H1 (cell line): ENCODE measurements at places on chromosomes 16 and 17. TPM values are rescaled to one million over a fixed set of nuclear protein-coding genes. Genes with fewer than 3 reads are reported as not detected.
A peak's percentile ranks its signal among the peaks of the same experiment; 100 is the strongest.

DNA sequence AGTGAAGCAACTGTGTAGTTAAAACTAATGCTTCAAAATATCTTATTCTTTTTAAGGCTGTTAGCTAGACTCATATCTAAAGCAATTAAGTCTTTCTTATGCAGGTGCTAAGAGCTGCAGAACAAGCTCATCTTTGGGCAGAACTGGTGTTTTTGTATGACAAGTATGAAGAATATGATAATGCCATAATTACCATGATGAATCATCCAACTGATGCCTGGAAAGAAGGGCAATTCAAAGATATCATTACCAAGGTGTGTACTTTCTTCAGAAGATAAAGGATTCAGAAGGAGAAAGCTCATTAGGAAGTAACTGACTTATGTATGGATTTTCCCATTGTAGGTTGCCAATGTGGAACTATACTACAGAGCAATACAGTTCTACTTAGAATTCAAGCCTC lies 23.9 kb downstream of the PTRH2 start:
- no peak overlapping the region for H3K4me3 ChIP-seq
- H3K36me3 ChIP-seq, result peaks cover 98% of the 10 kb centered on the region
- H3K4me1 ChIP-seq, result no peaks in the 10 kb centered on the region
- DNase-seq, result no peak
- H3K27ac ChIP-seq, result no peak overlapping the region
- no peaks in the 10 kb centered on the region for H3K27me3 ChIP-seq

Gene G6PC1
- not detected in 2 replicates for total RNA-seq

DNA sequence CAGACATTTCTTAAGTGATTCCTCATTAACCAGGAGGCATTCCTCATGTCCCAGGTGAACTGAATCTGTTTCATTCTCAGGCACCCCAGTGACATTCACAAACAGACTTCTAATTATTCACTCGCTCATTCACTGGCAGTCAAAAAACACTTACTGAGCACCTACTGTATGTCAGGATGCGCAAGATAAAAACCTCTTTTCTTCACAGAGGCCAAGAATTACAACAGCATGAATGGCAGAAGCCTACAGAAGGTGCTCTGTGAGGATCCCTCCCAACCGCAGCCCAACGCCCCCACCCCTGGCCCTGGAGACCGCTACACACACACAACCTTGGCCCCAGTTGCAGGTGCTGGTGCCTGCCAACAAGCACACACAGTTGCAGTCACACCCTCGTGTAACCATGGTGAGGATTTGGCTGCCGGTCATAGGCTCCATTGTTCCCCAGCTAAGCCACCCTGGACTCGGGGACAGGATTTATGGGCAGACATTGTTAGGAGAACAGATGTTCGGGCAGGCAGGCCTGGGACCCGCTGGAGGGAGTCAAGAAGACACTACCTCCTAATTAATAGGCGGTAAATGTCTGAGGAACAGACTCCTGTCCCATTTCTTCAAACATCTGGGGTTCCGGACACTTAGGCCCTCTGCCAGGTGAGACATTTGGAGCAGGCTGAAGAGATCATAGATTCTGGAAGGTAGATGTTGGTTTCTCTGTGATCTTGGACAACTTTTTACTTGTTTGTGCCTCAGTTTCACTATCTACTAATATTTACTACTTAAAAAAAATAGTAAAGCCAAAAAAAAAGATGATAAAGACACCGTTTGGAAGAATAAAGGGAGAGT lies 43.2 kb downstream of the CUEDC1 start:
- no peak overlapping the region for H3K4me3 ChIP-seq
- H3K27me3 ChIP-seq, result no peaks in the 10 kb centered on the region
- H3K4me1 ChIP-seq, result peaks cover 33% of the 10 kb centered on the region
- no peak for DNase-seq
- no peaks in the 10 kb centered on the region for H3K36me3 ChIP-seq

Gene PROCA1
- total RNA-seq, result 17.8 and 21.2 TPM in 2 replicates

DNA sequence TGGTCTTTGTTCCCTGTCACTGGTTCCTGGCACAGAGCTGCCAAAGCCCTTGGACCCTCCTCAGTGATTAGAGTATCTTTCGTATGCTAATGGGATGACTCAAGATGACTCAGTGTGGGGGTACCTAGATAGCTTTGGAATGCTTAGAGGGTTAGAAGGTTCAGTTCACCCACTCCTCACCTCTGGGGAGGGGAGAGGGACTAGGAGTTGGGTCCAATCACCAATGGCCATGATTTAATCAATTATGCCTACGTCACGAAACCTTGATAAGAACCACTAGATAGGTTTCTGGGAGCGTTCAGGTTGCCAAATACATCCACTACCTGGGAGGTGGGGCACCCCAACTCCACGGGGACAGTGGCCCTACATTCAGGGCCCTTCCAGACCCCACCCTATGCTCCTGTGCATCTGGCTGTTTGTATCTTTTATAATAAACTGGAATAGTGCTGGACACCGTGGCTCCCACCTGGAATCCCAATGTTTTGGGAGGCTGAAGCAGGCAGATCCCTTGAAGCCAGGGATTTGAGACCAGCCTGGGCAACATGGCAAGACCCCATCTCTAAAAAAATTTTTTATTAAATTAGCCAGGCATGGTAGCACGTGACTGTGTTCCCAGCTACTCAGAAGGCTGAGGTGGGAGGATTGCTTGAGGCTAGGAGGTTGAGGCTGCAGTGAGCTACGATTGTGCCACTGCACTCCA lies 29.2 kb upstream of the LITAF start:
- DNase-seq, result no peak
- H3K27ac ChIP-seq, result peak overlapping the region; percentile 25; the same call in 1 of the 2 replicates
- no peaks in the 10 kb centered on the region for H3K36me3 ChIP-seq
- H3K4me3 ChIP-seq, result no peak overlapping the region
- H3K27me3 ChIP-seq, result no peaks in the 10 kb centered on the region

DNA sequence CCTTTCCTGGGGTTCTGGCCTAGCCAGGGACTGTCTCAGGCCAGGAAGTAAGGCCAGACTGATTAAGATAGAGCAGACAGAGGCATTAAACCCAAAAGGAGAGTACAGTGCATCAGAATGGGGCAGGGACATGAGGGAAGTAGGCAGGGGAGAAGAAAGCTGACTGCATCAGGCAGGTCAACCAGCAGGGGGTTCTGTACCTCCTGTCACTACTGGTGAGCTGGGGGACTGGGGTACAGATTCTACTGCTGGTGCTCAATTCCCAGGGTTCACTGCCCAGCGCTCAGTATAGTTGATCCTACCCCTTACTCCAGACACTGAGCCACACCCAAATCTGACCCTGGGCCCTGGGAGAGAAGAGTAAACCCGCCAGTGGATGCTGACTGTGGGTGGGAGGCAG lies 12.9 kb upstream of the MTMR4 start:
- H3K27me3 ChIP-seq, result no peaks in the 10 kb centered on the region
- no peak overlapping the region for H3K27ac ChIP-seq
- no peak for DNase-seq
- no peak overlapping the region for H3K4me3 ChIP-seq

GRCh38 chr16:31636433-31636832 lies 108.7 kb downstream of the AHSP start:
- no peaks in the 10 kb centered on the region for H3K36me3 ChIP-seq
- no peaks in the 10 kb centered on the region for H3K27me3 ChIP-seq
- DNase-seq, result no peak
- H3K27ac ChIP-seq, result no peak overlapping the region
- H3K4me1 ChIP-seq, result no peaks in the 10 kb centered on the region

DNA sequence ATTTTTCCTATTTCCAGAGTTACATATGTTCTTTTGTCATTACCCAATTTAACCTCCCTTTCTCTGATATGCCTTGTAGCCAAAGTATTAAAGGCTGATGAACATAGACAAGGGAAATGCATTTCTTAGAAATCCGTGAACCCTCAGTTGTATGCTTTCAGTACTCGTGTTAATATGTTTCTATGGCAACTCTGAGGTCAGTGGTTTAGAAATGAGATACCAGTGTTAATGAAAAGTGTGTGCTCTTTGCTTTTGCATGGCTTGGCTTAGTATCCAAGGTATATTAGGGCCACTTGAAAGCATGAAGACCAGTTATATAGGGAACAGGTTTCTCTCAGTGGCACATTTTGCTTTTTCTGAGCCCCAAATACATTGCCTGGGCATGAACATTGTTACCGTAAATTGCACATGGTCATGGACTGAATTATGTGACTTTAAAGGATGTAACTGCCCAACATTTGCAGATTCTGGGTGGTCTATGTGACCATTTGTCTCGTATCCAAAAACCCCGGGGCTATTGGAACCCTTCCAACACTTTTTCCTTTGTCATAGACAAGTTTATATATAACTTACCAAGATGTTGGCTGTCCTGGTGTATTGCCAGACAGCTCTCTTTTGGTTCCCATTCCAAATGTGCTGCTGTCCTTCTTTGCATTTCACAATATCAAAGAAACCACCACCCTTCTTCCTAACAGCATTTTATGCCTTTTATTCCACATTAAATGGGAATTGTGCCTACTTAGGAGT lies 17.5 kb downstream of the ABHD15 start:
- H3K4me3 ChIP-seq, result no peak overlapping the region
- no peaks in the 10 kb centered on the region for H3K27me3 ChIP-seq
- no peaks in the 10 kb centered on the region for H3K4me1 ChIP-seq
- no peak for DNase-seq
- H3K36me3 ChIP-seq, result no peaks in the 10 kb centered on the region
- no peak overlapping the region for H3K27ac ChIP-seq

- H3K36me3 ChIP-seq, result no peaks in the 10 kb centered on the region; the same call in 1 of the 2 replicates
- H3K4me1 ChIP-seq, result no peaks in the 10 kb centered on the region
- no peak for DNase-seq
- H3K4me3 ChIP-seq, result no peak within 1 kb of the TSS
- no peaks in the 10 kb centered on the region for H3K27me3 ChIP-seq
These were observed at the start of gene TCAP for GRCh38 chr17:39664581-39665561. Gene TCAP (plus strand): TSS chr17:39665349. CDS start chr17:39665360, 11 bp downstream.

- H3K27me3 ChIP-seq, result no peaks in the 10 kb centered on the region
- H3K4me3 ChIP-seq, result no peak overlapping the region
- no peak overlapping the region for H3K27ac ChIP-seq
- DNase-seq, result no peak
- no peaks in the 10 kb centered on the region for H3K36me3 ChIP-seq
These were observed 4.3 kb upstream of the NUPR1 start for GRCh38 chr16:28543072-28543471.

Gene GCGR
- total RNA-seq, result 0.56 and 0.61 TPM in 2 replicates

Gene STAC2
- 5.4 and 6.0 TPM in 2 replicates for total RNA-seq

Gene ABI3
- total RNA-seq, result 1.1 and 1.3 TPM in 2 replicates

- no peak overlapping the region for H3K27ac ChIP-seq
- H3K36me3 ChIP-seq, result no peaks in the 10 kb centered on the region
- H3K27me3 ChIP-seq, result no peaks in the 10 kb centered on the region
- DNase-seq, result no peak
- H3K4me3 ChIP-seq, result no peak overlapping the region
- no peaks in the 10 kb centered on the region for H3K4me1 ChIP-seq
These were observed 17.5 kb upstream of the DLX4 start for GRCh38 chr17:49951362-49952082.

- 0 out of 2 replicates have a peak overlapping the region, but pooled peaks have one; percentile 9 for H3K27ac ChIP-seq
- peaks cover 5% of the 10 kb centered on the region; the same call in 1 of the 2 replicates for H3K4me1 ChIP-seq
- no peaks in the 10 kb centered on the region for H3K27me3 ChIP-seq
- H3K4me3 ChIP-seq, result peak overlapping the region; percentile 87
- H3K36me3 ChIP-seq, result peaks cover 14% of the 10 kb centered on the region
These were observed 1.1 kb downstream of the CCP110 start for GRCh38 chr16:19524616-19525384.

Gene ADAD2
- 1.3 and 1.6 TPM in 2 replicates for total RNA-seq

Gene CNTNAP4
- not detected in 2 replicates for total RNA-seq

DNA sequence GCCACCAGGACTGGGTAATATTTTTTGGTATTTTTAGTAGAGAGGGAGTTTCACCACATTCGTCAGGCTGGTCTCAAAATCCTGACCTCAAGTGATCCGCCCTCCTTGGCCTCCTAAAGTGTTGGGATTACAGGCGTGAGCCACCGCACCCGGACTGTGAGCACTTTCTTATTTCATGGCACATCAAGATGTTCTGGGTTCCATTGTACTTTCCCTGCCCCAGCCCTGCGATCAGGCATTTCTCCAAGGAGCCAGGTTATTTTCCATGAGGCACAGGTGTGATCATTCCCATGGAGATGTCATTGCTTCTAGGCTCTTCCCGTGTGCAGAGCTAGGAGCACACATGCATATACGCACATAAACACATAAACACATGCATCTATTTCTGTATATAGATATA lies 2.6 kb upstream of the ANKRD40CL start:
- no peaks in the 10 kb centered on the region for H3K27me3 ChIP-seq
- H3K36me3 ChIP-seq, result no peaks in the 10 kb centered on the region
- H3K4me1 ChIP-seq, result no peaks in the 10 kb centered on the region
- no peak overlapping the region for H3K27ac ChIP-seq

DNA sequence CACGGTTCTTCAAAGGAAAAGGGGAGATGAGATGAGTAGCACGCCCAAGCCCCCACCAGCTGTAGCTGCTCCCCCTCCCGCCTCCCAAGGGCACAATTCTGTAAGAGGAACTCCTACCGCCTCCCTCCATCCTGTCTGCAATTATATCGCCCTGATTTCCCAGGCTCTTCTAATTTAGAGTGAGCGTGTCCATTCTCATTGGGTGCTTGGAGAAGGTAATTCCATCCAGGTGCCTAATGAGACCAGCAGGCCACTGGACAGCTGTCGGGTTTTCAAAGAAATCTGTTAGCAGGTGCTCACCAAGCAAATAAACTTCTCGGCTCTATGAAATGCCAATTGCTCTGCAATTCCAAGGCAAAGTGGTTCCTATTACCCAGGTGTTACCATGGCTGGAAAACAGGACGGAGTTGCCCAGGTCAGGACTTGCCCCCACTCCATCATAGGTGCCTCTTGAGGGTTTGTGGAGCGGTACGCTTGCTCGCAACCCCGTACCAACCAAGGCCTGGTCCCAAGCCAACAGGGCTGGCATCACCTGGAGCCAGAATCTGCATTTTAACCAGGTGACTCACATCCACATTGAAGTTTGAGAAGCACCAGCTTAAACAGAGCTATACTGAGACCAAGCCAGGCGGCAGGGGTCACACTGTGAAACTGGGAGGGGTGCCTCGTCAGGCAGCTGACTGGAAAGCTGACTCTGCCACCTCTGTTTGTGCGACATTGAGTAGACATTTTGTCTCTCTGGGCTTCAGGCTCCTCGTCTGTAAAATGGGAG lies 16.5 kb upstream of the MEAK7 start:
- H3K4me3 ChIP-seq, result no peak overlapping the region
- no peak overlapping the region for H3K27ac ChIP-seq
- H3K27me3 ChIP-seq, result no peaks in the 10 kb centered on the region
- no peak for DNase-seq

Gene COPS3
- total RNA-seq, result 110 and 112 TPM in 2 replicates

Gene GGA3
- 54.2 and 60.0 TPM in 2 replicates for total RNA-seq

- no peak overlapping the region for H3K4me3 ChIP-seq
- no peaks in the 10 kb centered on the region for H3K36me3 ChIP-seq
- no peak for DNase-seq
- peaks cover 1% of the 10 kb centered on the region for H3K4me1 ChIP-seq
These were observed 22.7 kb upstream of the KCNJ12 start for GRCh38 chr17:21353326-21354010.

GRCh38 chr16:14148016-14148415 lies 76.9 kb downstream of the MRTFB start:
- no peaks in the 10 kb centered on the region for H3K27me3 ChIP-seq
- H3K4me1 ChIP-seq, result no peaks in the 10 kb centered on the region
- no peak for DNase-seq
- H3K4me3 ChIP-seq, result no peak overlapping the region

GRCh38 chr16:50166511-50167500 lies 13.7 kb downstream of the TENT4B start:
- H3K4me1 ChIP-seq, result no peaks in the 10 kb centered on the region
- no peak overlapping the region for H3K27ac ChIP-seq
- H3K27me3 ChIP-seq, result no peaks in the 10 kb centered on the region
